ENCODE measurements at places on chromosomes 6 and 20.

- DNase-seq: no peak
Measured at GRCh38 chr6:135114355-135115145, 59.9 kb upstream of the HBS1L start.

DNA sequence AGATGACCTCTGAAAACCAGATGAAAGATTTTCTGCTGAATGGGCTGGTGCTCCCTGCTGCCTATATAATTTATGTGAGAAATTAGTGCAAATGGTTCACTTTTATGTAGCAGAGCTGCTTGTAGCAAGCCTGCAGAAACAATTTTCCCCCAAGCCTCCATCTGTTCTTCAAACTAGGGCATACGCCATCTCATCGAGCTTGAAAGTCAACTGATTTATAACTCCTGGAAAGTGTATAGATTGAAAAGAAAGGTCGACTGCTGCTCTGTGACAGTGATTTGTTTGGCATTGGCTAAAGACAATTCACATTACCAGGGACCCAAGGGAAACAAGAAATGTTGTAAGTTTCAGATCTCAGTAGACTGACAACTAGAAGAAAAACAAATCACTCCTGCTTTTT is 93.3 kb downstream of the PACRG start:
- DNase-seq: no peak

- DNase-seq: peak; percentile 49
Measured at GRCh38 chr20:40958598-40958997, 70.0 kb upstream of the TOP1 start.

DNA sequence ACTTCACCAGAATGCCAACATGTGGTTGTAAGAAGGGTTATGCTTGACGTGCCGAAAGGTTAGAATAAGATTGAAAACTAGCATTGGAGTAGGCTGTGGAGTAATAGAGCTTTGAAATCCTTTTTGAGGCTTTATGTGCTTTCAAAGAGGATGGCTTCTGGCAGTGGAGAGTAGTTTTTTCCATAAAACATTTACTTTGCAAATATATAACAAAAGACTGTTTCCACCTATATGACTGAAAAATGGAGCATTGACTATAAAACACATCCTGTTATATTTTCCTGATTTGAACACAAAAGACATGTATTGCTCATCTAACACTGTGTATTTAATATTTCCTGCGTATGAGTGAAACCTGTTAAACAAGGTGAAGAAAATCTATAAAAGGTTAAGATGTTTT is 38.8 kb downstream of the ZFAND3 start:
- DNase-seq: no peak

GRCh38 chr20:18138639-18139583 is 1.2 kb downstream of the KAT14 start:
- no peak for DNase-seq

GRCh38 chr6:44826025-44826676 is 438.6 kb downstream of the CDC5L start:
- no peak for DNase-seq

DNA sequence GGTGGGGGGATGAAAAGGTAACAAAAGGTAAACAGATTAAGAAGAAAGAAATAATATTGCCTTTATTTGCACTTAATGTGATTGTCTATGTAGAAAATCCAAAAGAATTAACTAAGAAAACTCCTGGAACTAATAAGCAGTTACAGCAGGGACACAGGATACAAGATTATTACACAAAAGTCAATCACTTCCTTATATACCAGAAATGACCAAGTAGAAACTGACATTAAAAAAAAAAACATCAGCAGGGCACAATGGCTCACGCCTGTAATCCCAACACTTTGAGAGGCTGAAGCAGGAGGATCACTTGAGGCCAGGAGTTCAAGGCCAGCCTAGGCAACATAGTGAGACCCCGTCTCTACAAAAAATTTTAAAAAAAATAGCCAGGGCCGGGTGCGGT is 123.2 kb upstream of the RIPOR2 start:
- no peak for DNase-seq

DNA sequence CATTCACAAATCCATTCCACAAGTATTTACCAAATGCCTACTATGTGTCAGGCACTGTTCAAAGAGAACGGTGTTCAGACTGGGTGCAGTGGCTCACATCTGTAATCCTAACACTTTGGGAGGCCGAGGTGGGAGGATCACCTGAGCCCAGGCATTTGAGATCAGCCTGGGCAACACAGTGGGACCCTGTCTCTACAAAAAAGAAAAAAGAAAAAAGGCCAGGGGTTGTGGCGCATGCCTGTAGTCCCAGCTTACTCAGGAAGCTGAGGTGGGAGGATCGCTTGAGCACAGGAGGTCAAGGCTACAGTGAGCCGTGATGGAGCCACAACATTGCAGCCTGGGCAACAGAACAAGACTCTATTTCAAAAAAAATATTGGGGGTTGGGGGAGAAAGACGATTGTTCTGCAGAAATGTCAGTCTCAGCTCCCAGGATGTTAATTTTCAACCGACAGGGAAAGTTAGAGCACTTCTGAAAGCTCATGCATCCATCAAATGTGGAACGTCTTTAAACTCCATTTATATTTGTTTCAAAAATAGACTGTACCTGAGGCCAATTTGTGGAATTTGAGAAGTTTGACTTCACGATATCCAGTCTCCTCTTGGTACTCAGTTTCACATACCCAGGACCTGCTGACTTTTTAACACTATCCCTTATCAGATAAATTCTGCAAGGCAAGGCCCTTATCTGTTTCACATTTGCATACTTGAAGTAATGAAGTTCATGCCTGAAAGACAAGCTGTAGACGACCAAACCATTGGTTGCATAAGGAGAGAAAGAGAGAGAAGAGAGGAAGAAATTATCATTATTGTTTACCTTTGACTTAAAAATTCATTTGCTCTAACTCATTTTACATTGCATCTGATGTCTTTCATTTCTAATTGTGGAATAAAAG is 14.8 kb upstream of the BTN3A2 start:
- DNase-seq: no peak

DNA sequence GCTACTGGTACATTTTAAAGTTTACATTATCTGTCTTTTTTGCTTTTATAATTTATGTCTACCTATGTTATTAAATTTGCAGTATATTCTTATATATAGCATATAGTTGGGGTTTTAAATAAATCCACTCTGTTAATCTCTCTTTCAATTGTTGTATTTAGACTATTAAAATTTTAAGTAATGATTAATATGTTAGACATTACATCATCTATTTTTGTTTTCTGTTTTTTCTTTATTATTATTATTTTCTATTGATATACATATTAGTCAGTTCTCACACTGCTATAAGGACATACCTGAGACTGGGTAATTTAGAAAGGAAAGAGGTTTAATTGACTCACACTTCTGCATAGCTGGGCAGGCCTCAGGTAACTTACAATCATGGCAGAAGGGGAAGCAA is 1338.2 kb upstream of the GJE1 start:
- DNase-seq: no peak

- no peak for DNase-seq
Measured at GRCh38 chr20:48186447-48186846, 401.2 kb upstream of the SULF2 start.

- DNase-seq: no peak
Measured at GRCh38 chr6:57021086-57021720, 25.3 kb upstream of the KIAA1586 start.

- DNase-seq: no peak
Measured at GRCh38 chr20:49706630-49707091, 7.0 kb downstream of the B4GALT5 start.

DNA sequence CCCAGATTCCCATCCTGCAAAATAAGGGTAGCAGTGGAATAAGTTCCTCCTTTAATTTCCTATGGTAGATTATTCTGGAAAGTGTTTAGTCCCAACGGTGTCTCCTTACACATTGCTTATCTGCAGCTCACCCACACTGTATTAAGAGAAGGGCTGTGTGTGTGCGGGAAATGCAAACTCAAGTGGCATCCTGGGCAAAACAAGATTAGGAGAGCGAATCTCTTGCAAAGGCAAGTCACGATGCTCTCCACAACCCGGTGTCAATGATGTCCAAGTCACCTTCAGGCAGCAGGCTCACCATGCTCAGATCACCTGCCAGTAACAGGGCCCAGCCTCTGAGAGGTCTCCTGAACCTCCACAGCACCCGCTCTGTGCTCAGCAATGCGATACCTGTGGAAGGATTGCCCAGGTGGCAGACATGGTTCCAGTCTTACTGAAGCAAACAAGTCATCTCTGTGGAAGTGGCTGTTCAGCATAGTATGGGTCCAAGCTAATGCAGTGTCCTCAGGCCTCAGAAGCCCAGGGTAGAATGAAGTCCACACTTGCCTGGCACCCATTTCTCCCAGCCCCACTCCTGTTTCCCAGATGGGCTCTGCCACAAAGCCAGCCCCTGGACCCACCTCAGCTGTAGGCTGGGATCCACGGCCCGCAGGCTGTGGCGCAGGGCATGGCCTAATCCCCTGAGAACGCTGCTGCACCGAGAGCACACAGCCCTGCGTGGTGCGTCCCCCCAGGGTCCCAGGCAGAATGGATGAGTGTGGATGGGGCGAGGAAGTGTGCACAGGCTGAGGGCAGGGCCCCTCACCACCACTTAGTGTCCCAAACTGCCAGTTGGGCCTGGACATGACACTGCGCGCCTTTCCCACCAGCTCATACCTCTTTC is 101.2 kb downstream of the PXDC1 start:
- DNase-seq: no peak

GRCh38 chr6:43884652-43885022 is 114.6 kb downstream of the VEGFA start:
- DNase-seq: no peak

GRCh38 chr6:53801022-53801421 is 6.2 kb downstream of the LRRC1 start:
- DNase-seq: no peak

Measured in vagina (tissue), 2 donors.